Upper lobe of left lung (tissue), 6 donors: ENCODE measurements at places on chromosomes 2 and 18. TPM values are rescaled to one million over a fixed set of nuclear protein-coding genes. Genes with fewer than 3 reads are reported as not detected.
A peak's percentile ranks its signal among the peaks of the same experiment; 100 is the strongest.

- no peak overlapping the region for H3K4me3 ChIP-seq
- DNase-seq, result no peak
- H3K36me3 ChIP-seq, result no peaks in the 10 kb centered on the region
- H3K27ac ChIP-seq, result no peak overlapping the region
Measured at GRCh38 chr2:211128287-211128686, 571.9 kb downstream of the CPS1 start.

DNA sequence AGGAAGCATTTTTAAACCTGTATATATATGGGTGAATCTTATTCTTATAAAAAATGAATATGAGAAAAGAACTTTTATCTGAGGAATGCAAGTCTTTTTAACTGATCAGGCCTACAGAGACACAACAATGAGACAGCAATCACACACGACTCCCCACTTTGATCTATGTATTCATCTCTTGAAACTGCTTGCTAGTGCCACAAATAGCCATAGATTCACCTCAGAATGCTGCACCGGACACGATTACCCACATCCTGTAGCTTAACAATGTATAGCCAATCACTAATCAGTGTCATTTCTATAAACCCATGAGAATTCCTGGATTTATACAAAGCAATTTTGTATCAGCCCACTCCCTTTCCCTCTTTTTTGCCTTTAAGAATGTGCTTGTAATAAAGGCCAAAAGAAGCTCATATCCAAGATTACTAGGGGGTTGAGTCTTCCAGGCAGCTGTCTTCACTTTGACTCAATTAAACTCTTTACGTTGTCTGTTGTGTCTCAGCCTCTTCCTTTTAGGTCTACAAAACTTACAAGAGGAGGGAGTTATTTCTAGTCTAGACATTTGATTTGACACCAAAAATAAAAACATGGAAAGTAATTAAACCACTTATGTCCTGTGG, 94.9 kb downstream of the MBD2 start:
- H3K4me3 ChIP-seq, result no peak overlapping the region
- no peak overlapping the region for H3K27ac ChIP-seq
- DNase-seq, result no peak
- no peaks in the 10 kb centered on the region for H3K27me3 ChIP-seq
- H3K36me3 ChIP-seq, result no peaks in the 10 kb centered on the region
- no peaks in the 10 kb centered on the region for H3K4me1 ChIP-seq

GRCh38 chr2:151240433-151240832, 21.2 kb downstream of the RBM43 start:
- no peaks in the 10 kb centered on the region for H3K27me3 ChIP-seq
- H3K4me3 ChIP-seq, result no peak overlapping the region
- no peak overlapping the region for H3K27ac ChIP-seq

DNA sequence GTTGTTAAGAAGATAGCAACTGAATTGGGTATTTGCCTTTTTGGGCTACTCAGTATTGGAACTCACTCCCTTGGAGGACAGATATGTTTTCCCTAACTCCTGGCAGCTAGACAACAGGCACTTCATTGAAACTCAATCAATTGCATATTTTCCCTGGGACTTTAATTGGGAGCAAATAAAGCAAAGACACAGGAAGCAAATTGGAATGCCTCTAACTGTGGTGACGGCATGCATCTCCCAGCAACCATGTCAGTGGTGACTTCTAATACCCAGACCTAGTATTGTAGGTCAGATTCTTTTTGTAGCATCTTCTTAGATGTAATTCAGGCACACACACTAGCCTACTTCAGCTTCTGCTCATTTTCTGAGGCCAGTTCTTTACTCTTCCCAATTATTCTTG, 164.2 kb upstream of the SETBP1 start:
- no peak for DNase-seq
- no peak overlapping the region for H3K27ac ChIP-seq
- no peaks in the 10 kb centered on the region for H3K36me3 ChIP-seq
- H3K4me3 ChIP-seq, result no peak overlapping the region
- no peaks in the 10 kb centered on the region for H3K27me3 ChIP-seq

GRCh38 chr2:15147591-15147990, 413.5 kb downstream of the NBAS start:
- no peak for DNase-seq
- H3K4me1 ChIP-seq, result no peaks in the 10 kb centered on the region
- H3K4me3 ChIP-seq, result no peak overlapping the region

DNA sequence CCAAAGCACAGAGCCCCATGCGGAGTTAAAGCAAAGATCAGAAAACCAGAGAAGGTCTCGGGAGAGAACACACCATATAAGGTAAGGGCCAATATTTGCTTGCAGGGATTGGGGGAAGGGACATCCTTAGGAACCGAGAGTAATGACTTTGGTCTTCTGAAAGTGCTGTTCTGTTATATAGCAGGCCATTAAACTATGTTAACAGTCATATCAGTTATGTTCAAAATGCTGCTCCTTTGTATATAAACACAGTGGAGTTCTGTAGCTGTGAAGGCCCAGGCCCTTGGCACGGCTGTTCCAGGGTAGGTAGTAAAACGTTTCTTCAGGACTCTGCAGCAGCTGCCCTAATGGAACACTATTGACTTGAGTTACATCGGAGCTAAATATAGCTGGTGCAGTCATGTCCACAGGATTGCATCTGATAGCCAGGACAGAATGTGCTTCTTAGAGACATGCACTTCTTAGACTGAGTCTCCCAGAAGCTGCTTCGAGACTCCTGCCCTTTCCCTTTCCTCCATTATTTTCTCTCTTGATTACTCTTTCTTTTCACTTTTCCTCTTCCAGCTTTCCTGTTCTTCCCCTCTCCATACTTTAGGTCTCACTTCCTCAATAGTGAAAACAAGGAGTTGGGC, 122.4 kb downstream of the SETBP1 start:
- peak overlapping the region; percentile 77 for H3K27ac ChIP-seq
- H3K27me3 ChIP-seq, result no peaks in the 10 kb centered on the region
- DNase-seq, result peak; percentile 43
- H3K4me1 ChIP-seq, result no peaks in the 10 kb centered on the region

- H3K36me3 ChIP-seq, result peaks cover 23% of the 10 kb centered on the region
- peak within 1 kb of the TSS; percentile 98 for H3K27ac ChIP-seq
- H3K27me3 ChIP-seq, result no peaks in the 10 kb centered on the region
- DNase-seq, result peak; percentile 96
- H3K4me3 ChIP-seq, result peak within 1 kb of the TSS; percentile 60
Measured at GRCh38 chr2:159712143-159712928, at the start of gene MARCHF7. TSS of gene MARCHF7 (plus strand) at chr2:159712506. CDS start at chr2:159729023, 16,517 bp downstream.

DNA sequence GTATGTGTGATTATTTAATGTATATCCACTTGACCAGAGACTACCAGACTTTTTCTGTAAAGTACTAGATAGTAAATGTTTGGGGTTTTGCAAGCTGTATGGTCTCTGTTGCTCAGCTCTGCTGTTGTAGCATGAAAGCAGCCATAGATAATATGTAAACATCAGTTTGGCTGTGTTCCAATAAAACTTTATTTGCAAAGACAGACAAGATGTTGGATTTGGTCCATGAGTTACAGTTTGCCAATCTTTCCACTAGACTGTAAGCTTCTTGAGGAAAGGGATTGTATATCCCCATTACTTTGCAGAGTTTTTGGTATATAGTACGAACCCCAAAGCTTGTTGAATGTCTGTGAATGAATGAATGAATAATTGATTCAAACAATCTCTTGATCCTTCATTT, 17.2 kb downstream of the REL start:
- no peak overlapping the region for H3K4me3 ChIP-seq
- peaks cover 43% of the 10 kb centered on the region for H3K36me3 ChIP-seq
- no peaks in the 10 kb centered on the region for H3K27me3 ChIP-seq
- H3K27ac ChIP-seq, result no peak overlapping the region
- peaks cover 3% of the 10 kb centered on the region for H3K4me1 ChIP-seq
- no peak for DNase-seq

- DNase-seq, result no peak
- no peak overlapping the region for H3K4me3 ChIP-seq
- H3K27me3 ChIP-seq, result no peaks in the 10 kb centered on the region
- peaks cover 5% of the 10 kb centered on the region for H3K4me1 ChIP-seq
- no peaks in the 10 kb centered on the region for H3K36me3 ChIP-seq
- no peak overlapping the region for H3K27ac ChIP-seq
Measured at GRCh38 chr2:240141736-240142135, 1.3 kb upstream of the OTOS start.

DNA sequence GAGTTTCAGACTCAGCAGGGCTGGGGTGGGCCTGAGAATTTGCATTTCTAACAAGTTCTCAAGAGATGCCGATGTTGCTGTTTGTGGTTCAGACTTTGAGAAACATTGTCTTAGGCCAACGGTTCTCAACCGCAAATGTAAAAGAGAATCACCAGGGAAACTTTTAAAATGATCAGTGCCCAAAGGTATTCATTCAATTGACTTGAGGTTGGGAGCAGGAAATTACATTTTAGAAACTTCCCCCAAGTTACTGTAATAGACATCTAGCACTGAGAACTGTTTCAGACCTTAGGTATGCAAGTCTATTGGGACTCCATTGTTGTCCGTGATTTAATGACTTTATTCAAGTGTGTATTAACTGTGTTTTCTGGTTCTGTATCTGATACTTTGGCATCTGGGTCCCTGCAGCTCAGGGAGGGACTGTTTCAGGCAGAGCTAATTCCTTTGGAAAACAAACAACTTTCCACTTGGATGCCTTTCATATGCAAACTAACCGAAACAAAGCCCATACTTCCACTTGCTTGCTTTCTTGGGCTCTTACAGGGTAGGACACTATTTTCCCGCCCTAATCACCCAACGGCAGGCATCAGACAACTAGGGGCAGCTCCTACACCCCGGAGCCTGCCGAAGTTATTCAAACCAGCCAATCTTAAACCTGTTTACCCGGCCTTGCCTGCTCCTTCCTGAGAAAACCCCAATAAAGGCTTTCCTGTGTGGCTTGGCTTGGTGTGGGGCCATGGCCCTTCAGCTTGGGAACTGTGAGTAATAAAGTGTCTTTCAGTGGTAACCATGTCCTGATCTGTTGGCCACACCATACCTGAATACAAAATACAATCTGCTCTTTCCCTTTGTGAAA, 97.6 kb downstream of the POLE4 start:
- no peak overlapping the region for H3K27ac ChIP-seq
- no peaks in the 10 kb centered on the region for H3K4me1 ChIP-seq
- H3K4me3 ChIP-seq, result no peak overlapping the region
- no peaks in the 10 kb centered on the region for H3K36me3 ChIP-seq

DNA sequence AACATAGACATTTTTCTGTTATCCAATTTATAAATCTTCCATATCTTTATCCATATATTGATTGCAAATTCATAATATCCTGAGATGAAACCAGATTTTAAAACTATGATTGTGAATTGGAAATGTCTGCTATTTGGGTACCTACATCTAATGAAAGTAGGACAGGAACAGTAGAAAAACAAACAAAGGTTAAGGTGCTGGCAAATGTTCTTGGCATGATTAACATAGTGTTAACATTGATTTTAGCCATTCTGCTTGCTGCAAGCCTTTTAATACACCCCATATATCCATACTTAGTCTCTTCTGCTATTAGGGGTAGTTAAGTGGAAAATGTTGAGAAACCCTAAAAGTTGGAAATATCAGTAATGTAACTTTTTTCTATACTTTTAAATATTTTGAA, 152.0 kb downstream of the KCNJ3 start:
- H3K4me1 ChIP-seq, result no peaks in the 10 kb centered on the region
- H3K4me3 ChIP-seq, result no peak overlapping the region
- no peak for DNase-seq
- H3K36me3 ChIP-seq, result no peaks in the 10 kb centered on the region
- no peaks in the 10 kb centered on the region for H3K27me3 ChIP-seq

- H3K4me3 ChIP-seq, result no peak overlapping the region
- no peaks in the 10 kb centered on the region for H3K27me3 ChIP-seq
- DNase-seq, result no peak
- H3K27ac ChIP-seq, result no peak overlapping the region
Measured at GRCh38 chr2:40540026-40540425, 88.1 kb upstream of the SLC8A1 start.

DNA sequence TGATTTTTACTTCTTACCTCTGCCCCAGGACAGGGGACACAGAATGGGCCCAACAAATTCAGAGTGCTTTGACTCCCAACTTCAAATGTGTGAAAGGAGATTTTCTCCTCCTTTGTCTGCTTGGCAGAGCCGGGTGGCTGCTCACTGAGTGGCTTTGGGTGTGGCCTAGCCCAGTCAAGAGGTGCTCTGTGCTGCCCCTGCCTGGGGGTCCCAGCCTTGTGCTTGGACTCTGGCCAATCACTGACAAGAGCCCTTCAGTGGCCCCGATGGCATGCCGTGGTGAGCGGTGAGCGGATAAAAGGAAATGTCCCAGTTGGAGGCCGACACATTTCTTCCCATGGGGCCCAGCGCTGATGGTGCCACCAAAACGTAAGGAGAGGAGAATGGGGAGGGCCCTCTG, 259.2 kb downstream of the CELF4 start:
- no peaks in the 10 kb centered on the region for H3K36me3 ChIP-seq
- H3K4me1 ChIP-seq, result no peaks in the 10 kb centered on the region

GRCh38 chr2:37389989-37390765, 45.7 kb downstream of the QPCT start:
- peaks cover 16% of the 10 kb centered on the region for H3K4me1 ChIP-seq
- H3K4me3 ChIP-seq, result no peak overlapping the region
- no peak overlapping the region for H3K27ac ChIP-seq
- H3K27me3 ChIP-seq, result no peaks in the 10 kb centered on the region
- no peaks in the 10 kb centered on the region for H3K36me3 ChIP-seq
- DNase-seq, result peak; percentile 28

GRCh38 chr2:17916584-17916983, 38.1 kb downstream of the KCNS3 start:
- DNase-seq, result no peak
- H3K27me3 ChIP-seq, result no peaks in the 10 kb centered on the region
- H3K4me1 ChIP-seq, result peaks cover 8% of the 10 kb centered on the region
- H3K27ac ChIP-seq, result no peak overlapping the region
- no peaks in the 10 kb centered on the region for H3K36me3 ChIP-seq
- H3K4me3 ChIP-seq, result no peak overlapping the region

GRCh38 chr2:152097290-152097800, 1.5 kb downstream of the CACNB4 start:
- no peaks in the 10 kb centered on the region for H3K36me3 ChIP-seq
- peaks cover 13% of the 10 kb centered on the region for H3K4me1 ChIP-seq
- peak overlapping the region; percentile 63 for H3K4me3 ChIP-seq
- peak overlapping the region; percentile 41 for H3K27ac ChIP-seq

GRCh38 chr18:54822872-54823845, 5.1 kb upstream of the RAB27B start:
- H3K4me3 ChIP-seq, result no peak overlapping the region
- no peak for DNase-seq
- H3K4me1 ChIP-seq, result peaks cover 5% of the 10 kb centered on the region
- no peak overlapping the region for H3K27ac ChIP-seq
- no peaks in the 10 kb centered on the region for H3K36me3 ChIP-seq

SLC9A4 gene
- not detected for total RNA-seq

STAT4 gene
- 11.9 TPM for total RNA-seq

ANKRD29 gene
- total RNA-seq, result 124 TPM

PCGF1 gene
- 32.2 TPM for total RNA-seq

SIX3 gene
- not detected for total RNA-seq

CGREF1 gene
- total RNA-seq, result not detected

CHRNA1 gene
- 0.17 TPM for total RNA-seq

CNGA3 gene
- not detected for total RNA-seq

CD8B2 gene
- total RNA-seq, result not detected

KCNE4 gene
- 1.9 TPM for total RNA-seq

CMPK2 gene
- total RNA-seq, result 18.9 TPM

REEP1 gene
- total RNA-seq, result 7.3 TPM

COL4A4 gene
- total RNA-seq, result 22.6 TPM
